ENCODE measurements at places on chromosomes 3 and 15. TPM values are rescaled to one million over a fixed set of nuclear protein-coding genes. Genes with fewer than 3 reads are reported as not detected.

The GP5 gene
- 4.2 TPM for total RNA-seq

The RETNLB gene
- total RNA-seq = not detected

The ZFAND6 gene
- 58.3 TPM for total RNA-seq

The VPS8 gene
- total RNA-seq = 83.9 TPM

The FOXB1 gene
- not detected for total RNA-seq

DNA sequence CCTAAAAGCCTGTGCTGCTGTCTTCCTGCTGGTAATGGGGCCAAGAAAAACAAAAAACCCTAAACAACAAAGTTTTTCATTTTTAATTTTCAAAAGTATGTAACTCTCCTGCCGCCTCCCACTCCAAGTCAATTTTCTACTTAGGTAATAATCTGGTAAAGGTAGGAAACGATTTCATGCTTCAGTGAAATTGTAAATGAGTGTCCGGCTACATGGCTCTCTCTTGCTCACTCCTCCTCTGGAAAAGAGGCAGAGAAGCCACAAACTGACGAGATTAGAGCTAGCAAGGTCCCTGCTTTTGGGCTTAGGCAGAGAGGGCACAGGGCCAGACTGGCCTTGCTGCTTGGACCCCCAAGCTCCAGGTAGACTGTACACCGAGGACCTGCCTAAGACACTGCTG is 23.5 kb downstream of the KLHL25 start:
- no peak for DNase-seq

- DNase-seq = no peak
These were observed 492.8 kb upstream of the MDFIC2 start for GRCh38 chr3:70805061-70805889.

- DNase-seq = no peak
These were observed 236.1 kb downstream of the STAG1 start for GRCh38 chr3:136516095-136516494.

DNA sequence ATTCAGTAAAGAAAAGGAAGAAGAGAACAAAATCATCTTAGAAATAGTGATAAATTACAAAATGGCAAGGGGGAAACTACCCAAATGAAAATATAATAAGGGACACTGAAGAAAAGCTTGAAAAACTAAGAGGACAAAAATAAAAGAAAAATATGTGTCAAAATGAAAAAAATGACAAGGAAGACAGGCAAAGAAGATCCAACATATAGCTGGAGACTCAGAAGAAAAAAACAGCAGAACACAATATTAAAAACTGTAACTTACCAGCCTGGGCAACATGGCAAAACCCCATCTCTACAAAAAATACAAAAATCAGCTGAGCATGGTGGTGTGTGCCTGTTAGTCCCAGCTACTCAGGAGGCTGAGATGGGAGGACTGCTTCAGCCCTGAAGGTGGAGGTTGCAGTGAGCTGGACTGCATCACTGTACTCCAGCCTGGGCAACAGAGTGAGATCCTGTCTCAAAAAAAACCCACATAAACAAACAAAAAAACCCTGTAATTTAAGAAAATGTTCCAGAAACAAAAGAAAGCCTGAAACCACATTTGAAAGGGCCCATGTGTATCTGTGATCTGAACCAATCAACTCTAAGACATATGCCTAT is 93.2 kb downstream of the ANO10 start:
- DNase-seq = no peak

DNA sequence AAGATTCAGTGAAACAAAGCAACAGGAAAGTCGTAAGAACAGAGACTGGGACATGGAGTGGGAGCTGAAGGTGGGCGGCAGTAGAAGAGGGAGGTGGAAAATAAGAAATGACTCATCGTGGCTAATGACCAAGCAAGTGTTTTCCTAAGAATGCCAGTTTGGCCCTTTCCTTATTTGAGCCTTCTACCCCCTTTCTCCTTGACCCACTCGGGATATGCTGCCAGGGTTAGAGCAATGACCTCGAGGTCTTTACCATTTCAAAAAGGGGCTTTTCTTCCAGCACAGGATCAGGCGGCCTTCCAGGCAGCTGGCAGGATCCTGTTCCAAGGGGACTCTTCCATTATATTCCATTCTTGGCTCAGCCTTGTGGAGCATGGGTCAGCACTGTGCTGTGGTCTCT is 241.1 kb downstream of the RYR3 start:
- DNase-seq = no peak

DNA sequence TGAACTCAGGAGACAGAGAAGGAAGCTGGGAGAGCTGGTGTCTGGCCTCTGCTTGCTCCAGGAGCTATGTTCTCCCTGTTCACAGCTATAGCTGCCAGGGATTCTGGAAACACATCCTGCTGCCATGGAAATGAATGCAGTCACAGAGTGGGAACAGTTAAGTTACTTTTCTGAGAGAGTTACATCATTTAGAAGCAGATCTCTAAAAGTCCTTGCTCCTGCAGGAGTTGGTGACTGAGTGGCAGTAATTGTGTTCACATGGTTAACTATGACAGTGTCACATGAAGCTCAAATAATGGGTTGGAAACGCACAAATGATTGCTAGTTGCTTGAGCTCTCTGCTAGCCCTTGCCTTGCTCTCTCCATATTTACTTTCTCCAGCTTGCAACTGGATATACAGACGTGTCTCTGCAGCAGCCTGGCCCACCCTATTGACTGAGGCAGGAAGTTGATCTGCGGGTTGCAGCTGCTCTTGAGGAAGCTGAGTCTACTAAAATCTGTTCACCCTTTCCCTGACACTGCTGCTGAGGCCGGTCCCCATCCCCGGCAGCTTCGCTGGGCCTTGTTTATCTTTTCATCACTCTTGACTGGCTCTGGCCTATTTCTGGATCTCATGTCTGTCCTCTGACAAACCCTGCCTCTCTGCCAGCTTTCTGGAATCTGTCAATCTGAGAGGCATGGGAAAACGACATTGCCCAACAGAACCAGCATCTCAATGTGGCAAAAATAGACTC is 16.7 kb upstream of the ISLR start:
- DNase-seq = no peak

DNA sequence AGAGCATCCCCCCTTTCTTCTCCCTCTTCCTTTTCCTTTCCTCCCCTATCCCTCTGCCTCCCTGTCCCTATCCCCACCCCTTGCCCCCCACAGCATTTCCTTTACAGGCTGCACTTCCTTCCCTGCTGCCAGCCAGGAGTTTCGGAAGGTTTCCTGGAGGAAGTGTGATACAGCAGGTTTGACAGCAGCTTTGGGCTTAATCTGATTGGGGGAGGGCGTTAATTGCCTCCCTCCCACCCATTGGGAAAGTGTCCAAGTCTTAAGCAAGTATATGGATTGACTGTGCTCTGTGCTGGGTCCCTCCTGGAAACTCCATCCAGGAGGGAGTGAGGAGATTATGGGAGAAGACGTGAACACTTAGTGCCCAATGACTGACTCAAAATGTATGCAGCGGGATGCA is 1.8 kb downstream of the SCAMP5 start:
- no peak for DNase-seq

DNA sequence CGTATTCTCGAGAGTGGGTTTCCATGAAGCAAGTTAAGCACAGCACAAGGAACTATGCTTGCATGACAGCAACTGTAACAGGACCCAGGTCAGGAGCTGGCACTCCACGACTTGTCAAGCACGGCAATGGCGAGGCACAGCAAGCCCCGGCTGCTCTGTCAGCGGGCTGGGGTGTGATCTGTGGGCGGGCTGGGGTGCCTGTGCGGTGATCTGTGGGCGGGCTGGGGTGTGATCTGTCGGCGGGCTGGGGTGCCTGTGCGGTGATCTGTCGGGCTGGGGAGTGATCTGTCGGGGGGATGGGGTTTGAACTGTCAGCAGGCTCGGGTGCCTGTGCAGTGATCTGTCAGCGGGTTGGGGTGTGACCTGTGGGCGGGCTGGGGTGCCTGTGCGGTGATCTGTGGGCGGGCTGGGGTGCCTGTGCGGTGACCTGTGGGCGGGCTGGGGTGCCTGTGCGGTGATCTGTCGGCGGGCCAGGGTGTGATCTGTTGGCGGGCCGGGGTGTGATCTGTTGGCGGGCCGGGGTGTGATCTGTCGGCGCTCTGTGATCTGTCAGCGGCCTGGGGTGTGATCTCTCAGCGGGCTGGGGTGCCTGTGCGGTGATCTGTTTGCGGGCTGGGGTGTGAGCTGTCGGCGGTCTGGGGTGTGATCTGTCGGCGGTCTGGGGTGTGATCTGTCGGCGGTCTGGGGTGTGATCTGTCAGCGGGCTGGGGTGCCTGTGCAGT is 205.7 kb downstream of the XXYLT1 start:
- DNase-seq = no peak

GRCh38 chr3:135499426-135499825 is 466.1 kb upstream of the PPP2R3A start:
- DNase-seq = no peak

DNA sequence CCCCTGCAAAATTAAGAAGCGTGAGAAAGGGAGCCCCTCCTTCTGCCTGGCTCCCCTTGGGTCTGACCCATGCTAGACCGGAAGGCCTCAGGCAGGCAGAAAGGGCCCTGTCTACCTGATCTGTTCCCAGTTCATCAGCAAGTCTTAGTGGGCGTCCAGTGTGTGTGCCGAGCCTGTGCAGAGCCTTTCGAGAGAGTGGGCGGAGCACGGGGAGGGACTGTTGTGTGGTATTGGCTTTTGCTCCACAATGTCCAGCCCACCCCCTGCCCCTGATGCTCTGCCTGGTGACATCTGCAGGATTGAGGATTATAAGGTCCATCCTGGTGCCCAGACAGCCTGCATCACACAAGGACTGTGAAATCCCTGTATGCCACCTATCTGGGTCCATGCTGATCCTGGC is 82.9 kb downstream of the CHDH start:
- DNase-seq = no peak

- no peak for DNase-seq
These were observed 50.8 kb upstream of the SMAD6 start for GRCh38 chr15:66651198-66651597.

- no peak for DNase-seq
These were observed 53.0 kb downstream of the CHSY1 start for GRCh38 chr15:101198800-101199199.

DNA sequence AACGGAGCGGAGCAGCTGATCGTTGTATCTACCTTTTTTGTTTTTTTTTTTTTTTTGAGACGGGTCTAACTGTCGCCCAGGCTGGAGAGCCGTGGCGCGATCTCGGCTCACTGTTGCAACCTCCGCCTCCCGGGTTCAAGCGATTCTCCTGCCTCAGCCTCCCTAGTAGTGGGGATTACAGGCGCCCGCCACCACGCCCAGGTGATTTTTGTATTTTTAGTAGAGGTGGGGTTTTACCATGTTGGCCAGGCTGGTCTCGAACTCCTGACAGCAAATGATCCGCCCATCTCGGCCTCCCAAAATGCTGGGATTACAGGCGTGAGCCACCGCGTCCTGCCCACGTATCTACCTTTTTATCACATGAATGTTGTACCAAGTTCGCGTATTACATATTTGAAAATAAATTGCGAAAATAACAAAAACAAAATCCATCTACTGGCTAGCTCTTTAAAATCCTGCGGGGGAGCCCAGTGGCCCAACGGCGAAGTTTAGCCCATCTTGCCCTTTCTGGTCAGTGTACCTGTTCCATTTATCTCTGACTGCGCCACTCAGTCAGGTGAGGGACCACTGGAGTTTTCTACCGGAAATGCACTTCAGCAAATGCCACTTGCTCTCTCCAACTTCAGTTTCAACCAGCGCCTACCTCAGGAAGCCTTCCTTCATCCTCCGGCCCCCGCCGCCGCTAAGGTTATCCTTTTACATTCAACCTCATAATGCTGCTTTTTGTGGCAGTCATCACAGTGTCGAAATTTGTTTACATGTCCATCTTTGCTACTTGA is 1.2 kb upstream of the EIF3J start:
- DNase-seq = peak; percentile 30

- DNase-seq = no peak
These were observed 3.5 kb downstream of the MYD88 start for GRCh38 chr3:38141952-38142273.

GRCh38 chr3:150243466-150243865 is 164.6 kb upstream of the TSC22D2 start:
- DNase-seq = no peak

- DNase-seq = no peak
These were observed 229.9 kb downstream of the LRRN1 start for GRCh38 chr3:4029135-4029534.

- DNase-seq = no peak
These were observed 133.4 kb downstream of the TPRA1 start for GRCh38 chr3:127457094-127457475.

DNA sequence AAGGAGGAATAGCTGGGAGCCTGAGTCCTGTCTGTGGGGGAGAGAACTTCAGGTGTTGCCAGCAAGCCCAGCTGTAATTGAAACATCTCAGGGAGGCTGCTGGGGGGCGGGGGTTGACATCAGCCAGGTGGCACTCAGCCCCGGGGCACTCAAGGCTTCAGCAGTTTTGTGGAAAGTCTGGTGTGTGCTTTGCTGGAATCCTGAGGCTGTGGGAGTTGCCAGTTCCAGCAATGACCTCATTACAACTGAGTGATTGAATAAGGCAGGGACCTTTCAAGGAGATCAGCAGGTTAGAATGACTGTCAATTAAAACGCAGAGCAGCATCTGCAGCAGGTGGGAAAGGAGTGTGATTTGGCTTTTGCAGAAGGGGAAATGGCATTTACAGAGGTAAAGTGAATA is 75.7 kb downstream of the FAM43A start:
- DNase-seq = no peak

DNA sequence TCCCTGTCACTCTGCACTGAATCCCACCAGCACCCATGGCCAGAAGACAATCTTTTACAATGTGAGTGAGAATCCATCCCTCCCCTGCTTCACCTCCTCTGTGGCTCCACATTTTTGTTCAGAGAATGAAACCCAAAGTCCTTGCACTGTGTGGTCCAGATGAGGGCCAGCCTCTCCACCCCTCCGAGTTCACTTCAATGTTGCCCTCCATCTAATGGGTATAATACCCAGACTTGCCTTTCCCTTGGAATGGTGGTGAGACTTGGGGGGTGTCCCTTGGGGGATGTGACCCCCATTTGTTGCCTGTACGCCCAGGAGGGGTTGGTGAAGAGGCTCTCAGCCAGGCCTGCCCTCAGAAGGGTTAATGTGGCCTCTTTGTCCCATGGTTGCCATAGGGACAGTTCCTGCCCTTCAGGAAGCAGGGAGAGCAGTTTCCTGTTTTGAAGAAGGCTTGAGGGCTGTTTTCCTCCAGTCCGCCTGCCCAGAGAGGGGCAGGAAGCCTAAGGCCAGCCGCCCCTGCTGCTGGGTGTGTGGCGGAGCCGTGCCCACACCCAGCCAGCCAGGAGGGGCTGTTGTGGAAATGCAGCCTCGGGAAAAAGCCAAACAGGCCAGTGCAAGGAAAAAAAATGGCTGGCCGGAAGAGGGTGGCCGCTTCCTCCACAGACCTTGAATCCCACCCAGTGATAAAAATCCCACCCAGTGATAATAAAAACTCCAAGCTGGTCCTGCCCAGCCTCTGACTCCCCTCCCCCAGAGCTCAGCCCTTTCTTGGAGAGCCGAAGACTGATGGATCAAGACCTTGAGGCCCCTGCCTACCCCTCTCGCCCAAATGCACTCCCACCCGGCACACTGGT is 14.6 kb upstream of the FGD5 start:
- no peak for DNase-seq

- DNase-seq = peak; percentile 51
These were observed 20.9 kb downstream of the CD276 start for GRCh38 chr15:73704869-73705645.

GRCh38 chr3:66138336-66139313 is 82.2 kb upstream of the SLC25A26 start:
- DNase-seq = no peak
